T1000 (cell line): ENCODE measurements at places on chromosomes 2 and 18.

- DNase-seq: no peak
Measured at GRCh38 chr2:55729136-55729685, 35.6 kb upstream of the PNPT1 start.

DNA sequence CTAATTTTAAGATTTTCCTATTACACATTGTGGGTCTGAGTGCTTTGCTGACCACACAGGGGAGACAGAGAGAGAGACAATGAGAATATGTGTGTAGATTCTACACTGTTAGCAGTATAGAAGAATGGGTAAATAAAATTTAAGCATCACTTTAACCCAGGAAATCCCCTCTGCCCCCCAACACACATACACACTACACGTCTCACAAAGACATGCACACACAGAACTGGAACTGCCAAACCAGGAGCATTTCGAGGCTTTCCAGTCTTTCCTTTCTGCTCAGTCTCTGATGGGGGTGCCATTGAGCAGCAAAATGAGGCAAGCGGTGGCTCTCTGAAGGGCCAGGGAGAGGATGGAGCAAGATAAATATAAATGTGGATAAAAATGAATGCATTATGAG lies 2.5 kb downstream of the MERTK start:
- no peak for DNase-seq

GRCh38 chr2:17589406-17590035 lies 49.0 kb downstream of the VSNL1 start:
- no peak for DNase-seq

- no peak for DNase-seq
Measured at GRCh38 chr2:219969508-219969907, 342.1 kb downstream of the SLC4A3 start.
